ENCODE measurements at places on chromosomes 2 and 18.

GRCh38 chr18:33841221-33841967 lies 263.4 kb downstream of the ASXL3 start:
- DNase-seq, result no peak

DNA sequence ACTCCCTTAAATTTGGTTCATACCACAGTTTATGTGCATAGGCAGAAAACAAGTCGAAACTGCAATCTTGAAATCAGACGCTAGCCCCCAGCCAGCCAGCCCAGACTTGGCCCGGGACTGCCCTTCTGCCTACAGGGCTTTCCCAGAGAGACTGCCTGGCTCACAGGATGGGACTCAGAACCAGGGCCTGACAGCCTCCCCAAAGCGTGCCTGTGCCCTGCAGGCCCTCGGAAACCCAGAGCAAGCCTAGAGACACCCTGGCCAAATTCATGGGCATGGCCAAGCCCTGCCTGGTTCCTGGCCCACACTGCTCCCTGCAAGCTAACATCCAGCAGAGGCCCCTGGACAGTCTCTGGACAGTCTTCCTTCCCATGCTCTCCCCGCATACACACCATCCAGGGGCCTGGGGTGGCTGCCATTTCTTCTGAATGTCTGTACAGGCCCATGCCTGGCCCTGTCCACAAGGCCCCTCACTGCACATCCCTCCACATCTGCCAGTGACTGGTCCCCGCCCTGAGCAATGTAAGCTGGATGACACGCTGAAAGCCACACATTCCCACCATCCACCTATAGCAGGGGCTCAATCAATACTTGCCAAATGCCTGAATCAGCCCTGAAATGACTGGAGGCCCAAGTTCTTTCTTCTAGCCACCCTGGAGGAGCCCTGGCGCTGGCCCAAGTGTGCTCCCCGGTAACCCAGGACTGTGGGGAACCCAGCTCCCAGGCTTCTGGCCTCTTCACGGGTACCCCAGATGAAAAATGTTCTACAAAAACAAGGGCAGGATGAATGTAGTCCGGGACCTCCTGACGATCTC lies 73.1 kb downstream of the HDAC4 start:
- DNase-seq, result no peak

- no peak for DNase-seq
Measured at GRCh38 chr2:65096948-65097347, 33.0 kb downstream of the RAB1A start.

- DNase-seq, result no peak
Measured at GRCh38 chr2:234632527-234633391, 135.9 kb upstream of the ARL4C start.

- DNase-seq, result no peak
Measured at GRCh38 chr2:240935103-240935876, 29.2 kb downstream of the CROCC2 start.

- no peak for DNase-seq
Measured at GRCh38 chr18:45109271-45109670, 428.6 kb downstream of the SETBP1 start.

- peak; percentile 34 for DNase-seq
Measured at GRCh38 chr2:176096986-176097819, 2.4 kb upstream of the HOXD12 start.

DNA sequence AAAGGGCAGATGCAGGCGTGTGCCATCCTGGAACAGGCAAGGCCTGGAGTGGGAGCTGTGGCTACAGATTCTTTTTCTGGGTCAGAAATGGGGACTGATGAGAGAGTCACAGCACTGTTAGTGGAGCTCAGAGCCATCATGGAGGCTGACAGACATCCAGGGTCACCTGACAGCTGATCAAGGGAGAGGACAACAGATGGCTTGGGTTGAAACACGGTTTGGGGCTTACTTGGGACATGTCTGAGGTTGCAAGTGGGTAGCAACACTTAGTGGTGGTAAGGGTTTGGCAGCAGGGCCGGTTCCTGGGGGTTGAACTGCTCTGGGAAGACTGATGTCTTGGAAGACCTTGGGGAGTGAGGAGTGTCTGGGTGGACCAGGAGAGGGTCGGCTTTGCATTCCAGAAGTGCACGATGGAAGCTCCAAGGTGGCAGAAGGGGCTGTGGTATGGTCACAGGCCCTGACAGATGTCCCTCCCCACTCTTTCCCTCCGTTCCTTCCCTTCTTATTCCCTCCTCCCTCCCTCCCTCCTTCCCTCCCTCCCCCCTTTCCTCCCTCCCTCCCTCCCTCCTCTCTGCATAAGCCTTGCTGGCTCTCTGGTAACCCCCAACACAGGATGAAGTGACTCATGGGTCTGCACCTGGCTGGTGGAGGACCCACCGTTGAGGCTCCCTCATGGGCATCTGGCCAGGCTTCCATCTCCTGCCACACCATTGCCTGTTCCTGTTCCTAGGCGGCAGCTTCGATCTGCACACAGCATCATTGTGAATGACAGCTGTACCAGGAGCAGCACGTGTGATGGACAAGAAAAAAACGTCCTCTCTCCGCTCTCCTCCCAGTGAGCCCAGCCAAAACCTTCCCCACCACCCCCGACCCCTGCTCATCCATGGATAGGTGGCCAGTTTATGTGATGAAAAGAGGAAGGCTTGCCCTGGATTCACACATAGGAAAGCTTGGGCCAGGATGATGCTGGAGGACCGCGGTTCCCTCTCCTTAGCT lies 63.8 kb upstream of the RPL31 start:
- DNase-seq, result no peak

- DNase-seq, result no peak
Measured at GRCh38 chr2:160033732-160034392, 28.6 kb downstream of the PLA2R1 start.

- DNase-seq, result no peak
Measured at GRCh38 chr2:230343747-230344146, 16.8 kb downstream of the SP140L start.

- no peak for DNase-seq
Measured at GRCh38 chr18:35430721-35431373, 53.7 kb upstream of the ZNF396 start.

DNA sequence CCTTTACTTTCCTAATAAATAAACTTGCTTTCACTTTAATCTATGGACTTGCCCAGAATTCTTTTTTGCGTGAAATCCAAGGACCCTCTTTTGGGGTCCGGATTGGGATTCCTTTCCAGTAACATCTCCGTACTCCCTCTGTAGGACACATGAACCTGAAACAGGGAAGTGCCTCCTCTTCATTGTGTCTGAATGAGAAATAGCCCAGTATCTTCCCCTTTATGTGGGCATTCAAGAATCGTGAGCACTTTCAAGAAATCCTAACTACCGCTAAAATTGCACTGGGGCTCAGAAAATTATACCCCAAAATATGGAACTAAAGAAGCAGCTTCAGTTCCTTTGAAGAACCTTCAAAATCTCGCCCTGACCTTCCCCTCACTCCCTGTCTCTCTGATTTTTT lies 7.8 kb upstream of the POMC start:
- DNase-seq, result no peak

- no peak for DNase-seq
Measured at GRCh38 chr2:133053541-133053940, 383.5 kb upstream of the LYPD1 start.

DNA sequence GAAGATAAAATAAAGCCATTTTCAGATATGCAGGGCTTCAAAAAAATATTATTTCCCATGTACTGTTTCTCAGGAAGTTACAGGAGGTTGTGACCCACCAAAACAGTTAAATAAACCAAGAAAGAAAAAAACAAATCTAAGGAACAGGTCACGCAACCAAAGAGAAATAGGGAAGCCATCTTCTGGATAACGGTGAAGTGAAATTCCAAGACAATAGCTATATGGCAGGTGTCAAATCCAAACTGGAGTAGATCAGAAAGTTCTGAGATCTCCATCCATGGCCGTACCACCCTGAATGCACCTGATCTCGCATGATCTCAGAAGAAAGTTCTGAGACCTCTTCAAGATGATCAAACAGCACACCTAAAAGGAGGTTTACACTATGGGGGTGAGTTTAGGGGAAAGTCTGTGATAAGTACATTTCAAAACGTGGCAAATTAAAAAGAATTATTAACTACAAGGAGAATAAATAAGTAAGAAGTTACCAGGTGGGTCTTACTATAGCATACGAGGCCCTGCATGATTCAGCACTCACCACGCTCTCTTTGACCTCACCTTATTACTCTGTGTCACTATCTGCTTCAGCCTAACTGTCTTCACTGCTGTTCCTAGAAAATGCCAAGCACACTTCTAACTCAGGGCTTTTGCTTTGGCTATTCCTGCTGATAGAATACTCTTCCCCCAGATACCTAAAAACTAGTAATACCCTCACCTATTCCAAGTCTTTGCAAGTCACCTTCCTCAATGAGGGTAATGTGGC lies 29.9 kb downstream of the NBAS start:
- no peak for DNase-seq

DNA sequence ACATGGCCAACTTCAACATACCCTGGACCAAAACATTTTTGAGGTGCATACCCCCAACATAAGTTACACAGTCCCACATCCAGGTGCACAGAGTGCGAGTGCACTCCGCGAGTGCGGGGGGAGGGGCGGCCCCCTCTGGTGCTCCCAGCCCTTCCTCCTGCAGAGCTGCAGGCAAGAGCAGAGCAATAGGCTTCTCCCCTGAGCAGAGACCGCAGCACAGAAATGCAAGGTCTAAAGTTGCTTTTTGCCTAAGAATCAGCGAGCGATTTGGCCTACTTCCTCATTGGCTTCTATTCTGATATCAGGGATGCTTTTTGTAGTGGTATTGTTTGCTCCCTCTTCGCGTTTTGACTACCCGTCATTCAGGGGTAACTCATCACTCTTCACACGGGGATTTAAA lies 40.6 kb downstream of the BOLA3 start:
- no peak for DNase-seq

DNA sequence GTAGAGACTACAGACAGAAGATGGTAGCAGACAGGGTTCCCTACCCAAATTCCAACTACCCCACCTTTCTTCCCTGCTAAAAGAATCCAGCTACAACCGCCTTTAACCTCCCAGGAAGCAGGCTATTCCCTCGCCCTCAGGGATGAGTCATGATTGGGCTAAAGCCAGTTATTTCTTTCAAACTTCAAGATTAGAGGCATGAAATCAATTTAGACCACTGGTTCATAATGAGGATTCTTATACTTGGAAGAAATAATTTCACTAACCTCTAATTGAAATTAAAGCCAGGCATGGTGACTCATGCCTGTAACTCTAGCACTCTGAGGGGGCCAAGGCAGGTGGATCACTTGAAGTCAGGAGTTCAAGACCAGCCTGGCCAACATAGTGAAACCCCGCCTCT lies 20.0 kb downstream of the TRIP12 start:
- DNase-seq, result no peak

DNA sequence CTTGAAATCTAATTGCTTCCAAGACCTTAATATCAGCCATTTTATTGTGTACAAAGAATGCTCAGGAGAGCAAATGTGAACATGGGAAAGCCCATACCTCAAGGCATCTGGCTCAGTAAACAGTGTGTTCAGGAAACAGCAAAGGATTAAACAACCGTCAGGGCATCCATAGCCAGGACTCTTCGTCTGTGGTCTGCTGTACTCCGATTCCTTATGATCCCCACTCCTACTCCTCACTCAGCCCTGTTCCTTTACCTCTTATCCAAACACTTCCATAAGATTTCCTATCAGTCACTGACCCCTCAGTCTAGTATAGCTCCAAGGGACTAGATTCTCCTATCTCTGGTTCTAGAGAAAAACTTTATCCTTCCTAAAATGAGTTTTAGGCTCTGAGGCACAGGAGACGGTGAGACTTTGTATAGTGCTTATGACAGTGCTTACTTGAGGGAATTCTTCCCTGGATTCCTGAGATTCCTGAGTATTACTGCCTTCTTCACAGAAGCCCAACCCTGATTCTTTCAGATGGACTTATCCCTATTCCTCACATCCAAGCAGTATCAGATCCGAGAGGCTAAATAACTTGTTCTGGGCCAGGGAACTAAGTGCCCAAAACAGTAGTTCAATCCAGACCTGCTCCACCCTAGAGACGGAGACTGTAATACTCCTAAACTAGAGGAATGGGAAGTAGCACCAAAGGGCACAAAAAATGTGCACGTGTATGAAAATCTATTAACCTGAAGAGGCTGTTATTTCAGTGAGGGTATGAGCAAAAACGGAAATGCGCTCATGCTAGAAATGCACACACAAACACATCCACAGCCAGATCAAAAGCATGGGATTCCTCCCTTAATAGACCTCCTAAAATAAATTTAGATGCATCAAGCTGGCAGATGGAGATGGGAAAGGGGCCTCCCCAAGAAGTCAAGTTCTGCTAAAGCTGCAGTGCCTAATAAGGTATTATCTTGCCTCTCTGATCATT lies 42.1 kb upstream of the SIGLEC15 start:
- no peak for DNase-seq

DNA sequence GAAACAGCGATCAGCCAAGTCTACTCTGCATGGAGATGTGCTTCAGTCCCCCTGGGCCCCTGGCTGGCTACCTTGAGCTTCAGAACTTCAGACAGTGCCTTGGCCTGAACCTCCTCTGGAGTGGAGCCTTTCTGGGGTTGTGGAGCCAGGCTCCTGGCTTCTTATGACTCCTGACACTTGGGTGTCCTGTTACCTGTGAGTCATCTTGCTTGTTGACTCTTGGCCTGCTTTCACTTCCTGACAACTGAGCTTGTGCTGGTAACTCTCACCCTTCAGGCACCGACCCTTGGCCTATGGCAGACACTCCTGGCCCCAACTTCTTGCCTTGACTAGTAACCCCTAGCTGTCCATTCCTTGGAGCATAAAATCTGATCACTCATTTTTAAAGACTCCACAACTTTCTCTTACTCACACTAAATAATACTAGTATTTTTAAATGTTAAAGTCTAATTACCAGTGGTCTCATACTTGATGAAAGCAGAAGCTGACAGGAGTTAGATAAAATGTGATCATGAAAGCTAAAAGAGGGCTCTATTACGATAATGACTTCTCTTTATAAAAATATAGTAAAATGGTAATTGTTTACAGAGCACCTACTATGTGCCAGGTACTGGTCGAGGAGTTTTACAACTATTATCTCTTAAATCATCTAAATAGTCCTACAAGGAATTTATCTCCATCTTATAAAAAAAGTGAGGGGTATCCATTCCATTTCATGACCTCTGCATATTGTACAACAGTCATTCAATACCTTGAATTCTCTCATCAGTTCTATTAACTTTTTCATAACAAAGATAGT lies 46.3 kb upstream of the VIT start:
- DNase-seq, result no peak

DNA sequence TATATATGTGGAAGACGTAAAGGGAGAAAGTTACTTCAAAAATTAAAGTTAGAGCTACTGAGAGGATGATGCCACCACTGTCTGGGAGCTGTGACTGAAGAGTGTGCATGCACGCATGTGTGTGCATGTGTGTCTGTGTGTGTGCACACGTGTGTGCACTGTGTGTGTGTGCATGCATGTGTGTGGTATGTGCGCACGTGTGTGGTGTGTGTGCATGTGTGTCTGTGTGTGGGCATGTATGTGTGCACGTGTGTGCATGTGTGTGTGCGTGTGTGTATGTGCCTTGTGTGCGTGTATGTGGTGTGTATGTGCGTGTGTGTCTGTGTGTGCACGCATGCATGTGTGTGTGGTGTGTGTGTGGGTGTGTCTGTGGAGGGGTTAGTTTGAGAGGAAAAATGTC lies 473.4 kb downstream of the CMPK2 start:
- no peak for DNase-seq

Data from stimulated activated CD4-positive, alpha-beta T cell treated with anti-CD3 and anti-CD28 coated beads, Interleukin-4, amount 100 ng/mL, for 4 hours (primary cell).